ENCODE measurements at places on chromosomes 2 and 18.

DNA sequence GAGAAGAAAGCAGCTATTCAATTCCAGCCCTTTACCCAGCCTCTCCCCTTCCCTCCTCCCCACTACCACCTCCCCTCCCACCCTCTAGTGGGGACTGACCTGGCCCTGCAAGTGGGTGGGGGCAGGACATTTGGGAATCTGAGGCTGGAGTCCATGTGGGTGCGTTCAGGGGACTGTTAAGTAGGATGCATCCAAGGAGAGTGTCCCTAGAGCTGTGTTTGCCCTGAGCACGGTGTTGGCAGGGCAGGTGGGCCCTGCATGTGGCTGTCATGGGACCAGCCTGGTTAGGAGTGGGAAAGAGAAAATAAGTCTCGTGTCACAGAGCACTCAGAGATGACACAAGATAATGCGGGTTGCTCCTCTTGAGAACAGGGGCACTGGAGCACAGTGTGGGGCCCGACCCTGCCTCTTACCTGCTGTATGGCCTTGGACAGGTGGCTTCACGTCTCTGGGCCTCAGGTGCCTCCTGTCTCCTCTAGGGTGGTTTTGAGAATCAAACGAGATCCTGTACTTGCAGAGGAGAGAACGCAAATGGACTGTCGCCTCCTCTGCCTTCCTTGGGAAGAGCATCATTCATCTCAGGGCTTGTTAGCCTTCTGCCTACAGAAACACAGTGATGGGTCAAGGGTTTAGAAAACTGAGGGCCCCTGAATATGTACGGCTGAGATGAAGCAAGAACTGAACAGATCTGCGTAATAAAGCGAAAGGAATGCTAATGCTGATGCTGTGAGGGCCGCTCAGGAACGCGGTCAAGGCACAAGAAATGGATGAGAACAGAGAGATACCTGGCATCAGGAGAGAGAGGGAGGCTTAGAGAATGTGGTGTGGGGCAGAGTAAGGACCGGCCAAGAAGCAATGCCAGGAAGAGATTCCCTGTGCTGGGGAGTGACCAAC, 187.7 kb upstream of the HAAO start:
- DNase-seq: no peak

DNA sequence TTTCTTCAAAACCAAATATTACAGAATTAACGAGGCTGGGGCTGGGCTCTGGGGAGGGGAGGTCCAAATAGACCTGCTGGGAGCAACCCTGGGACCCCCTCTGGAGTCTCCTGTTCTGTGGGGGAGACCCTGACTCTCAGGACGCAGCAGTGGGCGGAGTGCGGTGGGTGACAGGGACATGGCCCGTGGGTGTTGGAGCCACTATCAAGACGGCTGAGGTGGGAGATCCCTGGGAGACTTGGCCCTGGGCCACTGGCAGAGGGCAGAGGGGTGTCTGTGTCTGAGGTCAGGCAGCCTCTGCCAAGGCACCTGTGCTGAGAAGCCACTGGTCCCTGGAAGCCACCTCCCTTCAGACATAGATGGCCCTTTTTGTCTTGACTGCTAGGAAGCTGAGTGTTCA, 79.5 kb upstream of the CTDP1 start:
- no peak for DNase-seq

DNA sequence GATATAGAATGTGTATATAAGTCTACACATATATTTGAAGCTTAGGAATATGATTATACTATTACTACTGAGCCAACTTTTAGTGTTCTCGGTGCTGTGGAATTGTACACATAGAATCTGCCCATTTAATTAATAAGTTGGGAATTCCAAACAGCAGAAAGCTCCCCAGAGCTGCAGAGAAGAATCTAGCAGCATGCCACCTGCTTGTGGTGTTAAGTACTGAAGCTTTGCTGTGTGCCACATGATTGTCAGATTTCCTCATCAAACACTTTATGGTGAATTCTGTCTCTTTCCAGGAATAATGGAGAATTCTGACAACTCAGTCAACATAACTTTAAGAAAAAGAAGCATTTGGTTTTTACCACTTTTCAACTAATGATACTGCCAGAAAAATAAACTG, 117.8 kb downstream of the WDSUB1 start:
- no peak for DNase-seq

DNA sequence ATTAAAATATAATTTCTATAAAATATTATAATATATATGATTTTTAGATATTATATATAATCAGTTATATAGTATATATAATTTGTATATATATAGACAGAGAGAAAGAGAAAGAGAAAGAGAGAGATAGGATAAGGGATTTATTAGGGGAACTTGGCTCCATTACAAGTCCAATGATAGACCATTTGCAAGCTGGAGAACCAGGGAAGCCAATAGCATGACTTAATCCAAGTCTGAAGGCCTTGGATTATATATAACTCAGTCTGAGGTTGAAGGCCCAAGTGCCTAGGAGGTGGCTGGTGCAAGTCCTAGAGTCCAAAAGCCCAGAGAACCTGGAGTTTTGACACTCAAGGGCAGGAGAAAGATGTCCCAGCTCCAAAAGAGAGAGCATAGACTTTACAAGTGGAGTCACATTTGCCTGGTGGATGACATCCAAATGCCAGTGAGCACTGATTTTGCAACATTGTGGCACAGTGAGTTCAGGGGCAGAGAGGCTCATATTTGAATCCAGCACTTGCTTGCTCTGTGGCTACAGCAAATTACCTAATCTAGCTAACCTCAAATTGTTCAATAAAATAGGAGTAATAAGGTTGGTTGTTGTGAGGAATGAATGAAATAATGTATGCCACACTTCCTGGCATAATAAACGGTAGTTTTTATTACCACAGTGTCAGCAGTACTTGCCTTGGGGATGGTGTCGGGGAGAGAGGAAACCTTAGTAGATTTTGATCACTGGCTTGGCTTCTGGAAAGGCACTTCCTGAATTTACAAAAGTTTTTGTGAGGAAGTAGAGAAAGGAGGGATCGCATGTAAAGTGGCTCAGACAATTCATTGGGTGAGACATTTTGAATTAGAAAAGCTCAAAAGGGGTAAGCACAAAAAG, 69.6 kb upstream of the CD28 start:
- no peak for DNase-seq

DNA sequence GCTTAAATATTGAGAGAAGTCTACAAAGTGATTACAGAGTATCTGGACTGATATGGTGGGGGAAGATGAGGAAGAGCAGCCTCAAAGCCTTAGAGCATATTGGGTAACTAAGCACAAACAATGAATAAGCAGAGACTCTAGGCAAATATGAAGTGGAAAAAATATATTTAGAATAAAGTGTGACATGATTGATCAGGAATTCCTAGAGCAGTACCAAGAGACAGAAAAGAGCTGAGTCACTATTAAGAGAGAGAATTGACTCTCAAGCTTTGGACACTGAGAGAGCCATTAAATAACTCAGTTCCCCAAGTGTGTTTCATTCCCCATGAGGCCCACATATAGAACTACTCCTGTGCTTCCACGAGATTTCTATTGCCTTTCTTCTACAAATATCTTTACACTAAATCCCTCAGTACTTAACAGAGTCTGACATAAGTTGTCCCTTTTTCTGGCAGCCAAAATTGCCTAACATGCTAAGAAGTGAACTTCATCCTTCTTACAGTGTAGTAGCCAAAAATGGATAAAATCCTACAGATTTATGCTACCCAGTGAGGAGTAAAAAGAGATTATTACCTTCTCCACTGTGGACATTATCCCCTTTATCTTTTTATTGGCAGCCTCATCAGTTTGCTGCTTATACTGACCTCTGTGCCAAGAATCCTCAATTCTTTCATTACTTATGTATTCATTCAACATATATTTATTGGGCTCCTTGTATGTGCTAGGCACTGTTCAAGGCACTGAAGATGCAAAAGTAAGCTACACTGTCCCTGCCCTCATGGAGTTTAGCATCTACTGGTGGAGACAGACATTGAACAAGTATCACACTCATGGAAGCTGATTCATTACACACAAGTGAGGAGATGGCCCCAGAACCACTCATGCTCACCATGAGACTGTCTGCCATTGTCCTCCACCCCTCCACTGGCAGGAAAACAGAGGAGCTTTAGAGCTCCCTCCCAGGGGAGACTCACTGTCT, 45.4 kb downstream of the SLC40A1 start:
- peak; percentile 46 for DNase-seq

DNA sequence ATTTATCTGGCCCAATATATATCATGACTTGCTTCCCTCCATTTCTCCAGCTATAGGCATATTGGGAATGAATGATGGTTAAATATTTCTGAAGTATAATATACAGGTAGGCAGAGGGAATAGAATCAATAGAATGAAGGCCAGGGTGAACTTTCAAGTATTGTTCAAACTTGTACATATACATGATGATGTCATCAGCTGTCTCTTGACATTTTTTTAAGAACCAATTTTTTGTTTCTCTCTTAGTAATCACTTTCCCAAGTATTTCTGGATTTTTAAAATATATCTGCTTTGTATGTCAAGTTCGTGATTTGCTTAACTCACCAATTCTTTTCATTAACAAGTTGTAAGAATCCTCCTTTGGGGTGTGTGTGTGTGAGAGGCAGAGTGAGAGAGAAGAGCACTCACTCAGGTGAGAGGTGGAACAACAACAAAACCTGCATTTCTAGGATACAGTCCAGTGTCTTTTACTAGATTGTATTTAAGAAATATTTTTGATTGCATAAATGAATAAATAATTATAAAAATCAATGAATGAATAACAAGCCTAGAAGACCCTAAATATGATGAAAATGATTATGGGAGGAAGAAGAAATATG, 1239.1 kb downstream of the LRP1B start:
- DNase-seq: no peak

- no peak for DNase-seq
Measured at GRCh38 chr2:75954761-75955160, 244.0 kb upstream of the GCFC2 start.

DNA sequence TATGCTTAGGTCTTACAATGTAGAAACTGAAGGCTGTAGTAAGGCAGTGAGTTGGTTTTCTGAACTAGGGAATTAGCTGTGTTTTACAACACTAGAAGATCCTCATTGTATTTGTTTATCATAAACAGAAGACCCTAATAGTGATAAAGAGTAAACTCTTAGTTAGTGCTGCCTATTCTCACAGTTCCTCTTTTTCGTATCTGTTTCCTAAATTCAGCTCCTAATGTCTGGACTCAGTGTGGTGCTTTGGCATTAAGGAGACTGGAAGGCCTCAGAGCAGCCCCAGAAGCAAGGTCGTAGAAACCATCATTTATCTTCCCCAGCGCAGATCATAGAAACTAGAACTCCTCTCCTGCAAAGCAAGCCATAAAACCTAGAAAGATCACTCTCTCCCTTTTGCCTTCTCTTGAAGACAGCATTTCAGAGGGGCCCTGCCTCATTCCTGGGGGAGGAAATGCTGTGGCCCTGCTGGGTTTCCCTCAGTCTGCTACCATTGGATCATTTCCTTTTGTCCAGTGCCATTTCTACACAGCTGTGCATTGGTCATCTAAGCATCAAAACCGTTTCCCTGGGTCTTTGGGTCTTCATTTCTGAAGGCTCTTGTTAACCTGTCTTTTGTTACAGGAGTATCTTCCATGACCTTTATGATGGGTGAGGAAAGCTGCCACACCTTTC, 4.7 kb downstream of the ACP1 start:
- DNase-seq: no peak

DNA sequence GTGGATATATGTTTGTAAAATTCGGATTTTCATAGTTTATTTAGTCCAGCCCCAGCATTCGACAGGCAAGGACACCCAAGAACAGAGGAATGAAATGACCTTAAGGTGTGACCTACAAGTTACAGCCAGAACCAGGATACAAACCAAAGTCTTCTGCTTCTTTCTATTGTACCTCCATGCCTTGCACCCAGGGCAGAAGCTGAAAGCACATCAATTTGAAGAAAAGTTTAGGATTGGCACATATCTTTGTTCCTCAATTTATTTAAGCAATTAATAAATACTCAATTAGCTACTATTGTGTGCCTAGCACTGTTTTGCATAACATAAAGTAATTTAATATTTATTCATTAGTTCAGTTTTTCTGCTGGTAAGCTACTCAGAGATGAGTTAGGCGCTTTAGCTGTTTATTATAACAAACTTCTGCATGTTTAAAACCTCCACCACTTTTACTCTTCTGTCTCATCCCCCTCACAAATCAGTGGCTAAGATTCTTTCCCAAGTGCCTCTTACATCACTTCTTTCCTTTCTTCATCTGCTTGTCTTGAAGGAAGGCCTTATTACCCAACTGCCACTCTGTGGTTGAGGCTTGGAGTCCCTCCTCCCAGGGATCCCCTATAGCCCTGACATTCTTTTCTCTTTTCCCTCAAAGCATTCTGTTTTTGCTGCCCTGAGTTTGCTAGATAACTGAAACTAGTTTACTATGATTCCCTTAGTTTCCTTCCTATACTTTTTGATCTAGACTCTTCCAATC, 37.1 kb upstream of the DARS1 start:
- no peak for DNase-seq

DNA sequence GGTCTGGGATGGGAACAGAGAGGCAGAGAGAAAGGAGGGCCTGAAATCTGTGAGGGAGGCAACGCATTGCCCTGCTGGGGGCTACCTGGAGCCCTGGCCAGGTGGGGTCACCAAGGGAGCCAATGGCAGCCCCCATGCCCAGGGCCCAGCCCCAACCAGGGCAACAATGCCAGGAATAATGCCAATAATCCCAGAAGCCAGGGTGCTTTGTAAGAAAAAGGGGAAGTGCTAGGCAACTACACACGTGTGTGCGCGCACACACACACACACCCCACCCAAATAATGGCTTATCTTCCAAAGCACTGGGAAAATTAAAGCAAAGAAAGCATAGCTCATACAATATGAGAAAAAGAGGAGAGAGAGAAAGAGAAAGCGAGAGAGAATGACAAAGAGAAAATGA, 7.0 kb upstream of the CLEC4F start:
- DNase-seq: no peak

DNA sequence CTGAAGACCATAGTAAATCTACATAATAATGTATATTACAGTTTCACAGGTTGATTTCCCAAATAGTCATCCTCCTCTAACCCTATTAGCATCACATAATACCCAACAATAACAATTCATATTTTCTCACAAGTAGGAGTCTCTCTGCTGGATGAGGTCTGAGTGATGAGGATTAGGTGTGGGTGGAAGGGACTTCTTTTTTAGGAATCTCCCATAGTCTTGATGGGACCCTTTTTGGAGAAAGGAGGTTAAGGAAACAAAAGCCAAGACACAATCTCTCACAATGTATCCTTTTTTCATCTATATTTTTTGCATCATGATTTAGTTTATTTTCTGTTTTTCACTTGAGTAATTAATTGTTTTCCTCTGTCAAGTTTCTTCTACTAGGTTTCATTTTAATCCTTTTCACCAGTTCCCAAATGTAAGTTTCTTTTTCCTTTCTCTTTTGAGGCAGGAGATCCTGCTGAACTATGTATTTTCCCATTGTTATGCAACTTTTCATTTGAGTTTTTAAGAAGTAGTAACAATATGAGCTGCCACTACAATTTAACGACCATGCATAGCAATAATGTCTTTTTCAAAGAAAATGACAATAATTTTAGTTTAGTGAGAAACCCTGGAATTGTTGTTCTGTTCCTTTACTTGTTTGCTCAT, 2.5 kb upstream of the IFIH1 start:
- no peak for DNase-seq
